ENCODE measurements at places on chromosomes 4 and X.

- no peak for DNase-seq
Measured at GRCh38 chrX:66872771-66873170, 233.9 kb upstream of the EDA2R start.

GRCh38 chr4:6172093-6172926 lies 28.0 kb downstream of the JAKMIP1 start:
- no peak for DNase-seq

DNA sequence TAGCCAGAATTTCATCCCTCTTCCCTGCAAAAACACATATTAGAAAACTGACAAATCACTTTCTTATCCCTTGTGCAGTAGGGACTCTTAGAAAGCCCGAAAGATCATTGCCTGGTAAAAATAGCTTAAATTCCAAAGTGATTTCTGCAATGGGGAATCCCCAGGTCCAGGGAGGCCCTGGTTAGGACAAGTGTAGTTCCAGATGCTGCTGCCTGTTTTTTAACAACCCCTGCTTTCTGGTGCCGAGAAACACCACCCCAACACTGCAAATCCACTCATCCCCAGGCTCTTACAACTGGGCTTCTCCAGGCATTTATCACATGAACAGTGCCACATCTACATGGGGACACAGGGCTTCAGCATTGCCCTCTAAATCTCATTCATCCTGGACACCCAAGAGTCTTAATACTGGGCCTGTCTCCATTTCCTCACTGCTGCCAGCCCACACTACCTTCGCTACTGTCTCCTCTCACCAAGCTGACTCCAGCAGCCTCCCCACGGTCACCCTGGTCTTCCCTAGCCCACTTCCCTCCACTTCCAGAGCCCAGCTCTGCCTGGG lies 112.2 kb upstream of the PSAPL1 start:
- DNase-seq, result no peak

DNA sequence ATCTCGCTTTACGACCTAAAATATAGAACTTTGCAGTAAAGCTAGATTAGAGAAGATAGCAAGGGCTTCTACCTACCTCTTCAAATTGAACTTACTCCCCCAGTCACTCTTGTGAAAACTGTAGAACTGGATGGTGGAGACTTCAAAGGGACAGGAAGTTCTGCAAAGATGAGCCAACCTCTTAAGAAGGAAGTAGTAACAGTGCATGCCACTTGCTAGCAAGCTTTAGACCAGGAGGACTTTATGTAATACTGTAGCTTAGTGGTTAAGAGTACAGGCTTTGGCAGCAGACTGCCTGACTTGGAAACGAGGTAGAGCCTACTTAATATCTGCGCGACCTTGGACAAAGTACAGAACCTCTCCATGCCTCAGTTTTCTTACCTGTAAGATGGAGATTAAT lies 27.5 kb upstream of the VBP1 start:
- no peak for DNase-seq

DNA sequence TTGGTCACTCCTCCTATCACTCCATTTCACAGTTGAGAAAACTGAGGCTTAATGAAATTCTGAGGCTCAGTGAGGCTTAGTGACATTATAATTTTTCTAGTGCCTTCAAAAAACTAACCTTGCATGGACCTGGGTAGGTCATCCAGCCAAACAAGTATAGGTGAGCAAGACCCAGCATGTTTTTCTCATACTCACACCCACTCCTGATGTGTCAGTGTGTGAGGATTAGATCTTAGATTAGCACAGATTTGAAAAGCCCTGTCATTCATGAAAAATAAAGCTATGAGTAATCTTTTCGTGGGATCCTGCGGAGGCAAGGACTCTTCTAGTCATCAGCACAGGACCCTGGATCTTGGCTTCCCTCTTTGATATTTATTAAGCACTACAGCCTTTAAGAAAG lies 146.7 kb downstream of the CHIC2 start:
- DNase-seq, result no peak

DNA sequence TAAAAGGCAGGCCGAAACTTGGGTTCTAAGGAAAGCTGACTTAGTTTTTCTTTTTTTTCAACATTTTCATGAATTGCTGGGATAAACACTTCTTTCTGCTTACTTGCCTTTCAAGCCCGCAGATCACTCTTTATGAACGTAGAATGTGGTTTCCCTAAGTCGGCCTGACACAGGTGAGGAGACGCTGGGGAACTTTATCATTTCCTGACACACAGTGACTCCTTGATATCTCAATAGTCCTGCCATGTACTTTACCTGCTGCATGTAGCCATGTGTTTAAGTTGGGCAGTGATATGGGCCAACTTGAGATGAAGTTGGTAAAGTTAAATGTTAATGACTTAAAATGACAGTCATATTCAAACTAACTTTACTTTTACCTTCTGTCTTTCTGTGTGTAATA lies 26.6 kb upstream of the SNCA start:
- no peak for DNase-seq

DNA sequence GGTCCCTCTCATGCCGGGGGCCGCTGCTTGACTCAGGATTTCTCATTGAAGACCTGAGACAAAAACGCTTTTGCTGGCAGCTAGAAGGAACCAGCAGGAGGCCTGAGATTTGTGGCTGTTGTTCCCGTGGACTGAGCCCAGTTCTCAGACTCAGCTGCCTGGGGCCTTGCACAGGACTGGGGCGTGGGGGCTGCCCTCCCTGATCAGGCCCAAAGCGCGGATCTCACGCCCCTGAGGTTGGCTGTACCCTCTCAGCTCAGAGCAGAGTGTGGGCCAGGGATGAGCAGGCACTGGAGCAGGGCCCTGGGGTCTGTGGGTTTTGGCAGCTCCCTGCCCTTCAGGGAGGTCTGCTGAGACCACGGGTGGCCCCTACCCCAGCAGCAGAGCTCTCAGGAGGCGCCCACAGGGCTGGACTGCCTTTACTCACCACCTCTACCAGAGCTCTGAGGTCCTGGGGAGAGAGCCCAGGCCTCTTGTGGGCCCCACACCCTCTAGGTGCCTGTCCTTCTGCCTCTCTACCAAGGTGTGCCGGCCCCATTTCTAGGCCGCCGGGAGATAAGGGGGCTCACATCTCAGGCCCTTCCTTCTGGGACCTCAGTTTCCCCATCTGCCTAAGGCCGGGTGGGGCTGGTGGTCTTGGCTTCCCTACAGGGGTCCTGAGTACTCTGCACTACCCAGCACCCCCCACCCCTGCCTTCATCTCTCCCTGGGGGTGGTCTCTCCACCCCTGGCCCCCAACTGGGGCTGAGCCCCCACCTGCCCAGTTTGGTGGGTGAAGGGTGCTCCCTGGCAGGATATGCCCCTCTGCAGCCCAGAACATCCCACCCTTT lies 5.6 kb downstream of the MSANTD1 start:
- no peak for DNase-seq

GRCh38 chrX:152072236-152072635 lies 66.1 kb downstream of the MAGEA10 start:
- no peak for DNase-seq

DNA sequence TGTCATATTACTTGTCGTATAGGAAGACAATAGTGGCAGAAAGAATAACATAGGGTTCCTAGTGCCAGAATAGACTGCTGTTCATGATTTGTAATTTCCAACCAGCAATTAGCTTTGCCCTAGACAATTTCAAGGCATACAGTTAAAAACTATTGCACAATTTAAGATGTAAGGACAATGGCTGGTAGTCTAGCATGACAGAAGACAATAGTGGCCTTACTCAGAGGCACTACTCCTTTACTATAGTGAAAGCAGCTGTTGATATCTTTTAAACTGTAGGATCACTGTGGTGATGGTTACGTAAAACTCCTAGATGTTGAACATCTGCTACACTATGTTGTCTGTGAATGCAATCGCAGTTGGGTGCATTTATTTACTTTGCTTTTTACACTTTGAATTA lies 234.5 kb downstream of the RBMX2 start:
- DNase-seq, result no peak

All from RPMI8226 (cell line).